ENCODE measurements at places on chromosomes 16 and 17.

GRCh38 chr17:55266958-55267688, 2.4 kb downstream of the HLF start:
- DNase-seq = no peak

GRCh38 chr17:77245162-77245926, 104.6 kb downstream of the SEC14L1 start:
- no peak for DNase-seq

DNA sequence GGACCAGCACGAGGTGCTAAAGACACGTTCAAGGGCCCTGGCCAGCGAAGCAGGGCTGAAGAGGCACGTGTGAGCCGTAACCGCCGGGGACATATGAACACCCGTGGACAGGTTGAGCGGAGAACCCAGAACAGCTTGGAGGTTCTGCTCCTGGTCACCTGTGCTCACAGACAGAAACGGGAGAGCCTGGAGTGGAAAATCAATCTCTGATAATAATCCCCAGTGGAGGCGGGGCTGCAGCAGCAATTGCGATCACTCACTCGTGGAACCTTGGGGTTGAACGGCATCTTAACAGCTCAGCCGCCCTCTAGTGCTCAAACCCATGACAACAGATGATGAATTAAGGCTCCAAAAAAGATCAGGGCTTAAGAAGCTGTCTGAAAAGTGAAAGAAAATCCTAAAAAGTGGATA, 25.6 kb downstream of the WIPI1 start:
- DNase-seq = peak; percentile 43

DNA sequence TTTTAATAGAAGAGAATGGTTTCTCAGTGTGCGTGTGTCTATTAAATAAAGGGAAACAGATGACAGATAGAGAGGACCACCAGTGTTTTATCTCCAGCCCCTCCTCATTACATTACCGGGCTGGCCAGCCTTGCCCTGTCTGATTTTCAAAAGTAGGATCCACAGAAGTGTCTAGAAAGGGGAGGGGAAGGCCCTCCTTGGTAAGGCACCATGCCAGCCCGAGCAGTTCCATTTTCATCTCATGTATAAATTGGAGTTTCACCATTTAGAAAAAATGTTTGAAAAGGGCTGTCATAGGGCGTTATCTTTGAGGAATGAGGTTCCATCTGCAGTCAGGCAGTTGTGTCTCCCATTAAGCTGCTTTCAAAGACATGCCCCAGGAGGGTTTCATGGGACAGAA, 96.7 kb downstream of the SOCS1 start:
- DNase-seq = no peak

GRCh38 chr17:48814504-48814903, 2.5 kb downstream of the TTLL6 start:
- DNase-seq = peak; percentile 55

DNA sequence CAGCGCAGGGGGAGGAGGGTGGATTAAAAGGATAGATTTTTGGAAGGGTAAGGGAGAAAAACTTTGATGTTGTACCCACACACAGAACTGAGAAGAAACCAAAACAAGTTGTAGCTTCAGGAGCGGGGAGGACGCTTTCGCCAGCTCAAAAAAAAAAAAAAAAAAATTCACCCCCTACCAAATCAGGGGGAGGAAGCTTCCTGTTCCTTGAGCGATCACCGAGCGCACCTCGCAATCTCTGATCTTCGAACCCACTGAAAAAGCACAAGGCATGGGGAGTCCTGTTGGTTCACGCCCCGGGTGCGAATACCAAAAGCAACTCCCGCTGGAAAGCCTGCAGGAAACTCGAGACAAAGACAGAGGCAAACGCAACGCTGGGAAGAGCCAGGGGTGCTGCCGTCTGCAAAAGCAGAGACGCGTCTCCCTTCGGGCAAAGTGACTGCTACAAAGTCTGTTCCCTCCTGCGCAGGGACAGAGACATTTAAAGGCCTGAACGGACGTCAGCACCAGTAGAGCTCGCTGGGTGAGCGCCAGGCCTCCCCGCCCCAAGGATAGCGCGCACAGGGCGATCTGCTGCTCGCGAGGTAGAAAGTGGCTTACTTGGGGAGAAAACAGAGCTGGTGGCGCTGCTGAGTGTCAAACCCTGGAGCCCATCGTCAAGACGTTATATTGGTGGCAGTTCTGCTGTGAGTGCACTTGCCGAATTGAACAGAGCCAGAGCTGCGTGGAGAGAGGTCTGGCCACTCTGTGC, 190.4 kb downstream of the USP22 start:
- no peak for DNase-seq

DNA sequence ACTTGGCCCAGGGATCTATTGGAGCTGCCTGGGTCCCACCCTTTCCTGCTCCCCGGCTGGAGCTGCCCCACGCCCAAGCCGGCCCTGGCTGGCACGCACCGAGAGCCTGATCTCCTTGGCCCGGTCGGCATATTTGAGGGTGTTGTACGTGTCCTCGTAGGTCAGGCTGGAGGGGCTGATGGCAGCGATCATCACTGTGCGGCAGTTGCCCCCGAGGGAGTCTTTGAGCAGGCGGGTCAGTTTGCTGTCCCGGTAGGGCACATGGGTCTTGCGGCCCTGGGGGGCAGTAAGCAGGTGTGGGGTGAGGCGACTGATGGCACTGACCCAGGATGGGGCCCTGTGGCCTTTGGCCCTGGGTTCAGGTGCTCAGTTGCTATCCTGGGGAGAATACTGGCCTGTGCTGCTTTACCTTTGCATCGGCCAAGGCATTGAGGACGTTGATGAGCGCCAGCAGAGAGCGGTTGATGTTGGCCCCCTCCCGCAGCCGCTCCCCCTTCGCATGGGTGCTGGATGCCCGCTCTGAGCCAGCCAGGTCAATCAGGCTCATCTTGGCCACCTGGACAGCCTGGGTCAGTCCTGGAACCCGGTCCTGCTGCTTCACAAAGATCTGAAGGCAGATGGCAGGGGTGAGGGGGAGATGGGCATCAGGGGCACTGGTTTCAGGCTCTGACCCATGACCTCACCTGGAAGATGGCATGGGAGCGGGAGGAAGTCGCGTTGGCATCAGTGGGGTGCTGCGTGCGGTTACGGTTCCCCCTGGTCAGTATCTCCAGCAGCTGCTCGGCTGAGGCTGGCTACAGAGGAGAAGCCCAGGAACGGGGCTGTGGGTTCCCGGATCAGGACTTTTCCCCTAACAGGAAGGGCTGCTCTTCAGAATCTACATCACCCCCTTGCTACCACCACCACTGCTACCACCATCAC, 13.5 kb downstream of the KIF18B start:
- no peak for DNase-seq

GRCh38 chr17:78125976-78126894, 2.3 kb downstream of the TMC6 start:
- no peak for DNase-seq

GRCh38 chr16:10923650-10924214, 18.5 kb downstream of the DEXI start:
- DNase-seq = no peak

- DNase-seq = no peak
Measured at GRCh38 chr17:71224824-71225575, 895.8 kb upstream of the SOX9 start.

- no peak for DNase-seq
Measured at GRCh38 chr17:43662413-43663141, 855 bp upstream of the MEOX1 start.

DNA sequence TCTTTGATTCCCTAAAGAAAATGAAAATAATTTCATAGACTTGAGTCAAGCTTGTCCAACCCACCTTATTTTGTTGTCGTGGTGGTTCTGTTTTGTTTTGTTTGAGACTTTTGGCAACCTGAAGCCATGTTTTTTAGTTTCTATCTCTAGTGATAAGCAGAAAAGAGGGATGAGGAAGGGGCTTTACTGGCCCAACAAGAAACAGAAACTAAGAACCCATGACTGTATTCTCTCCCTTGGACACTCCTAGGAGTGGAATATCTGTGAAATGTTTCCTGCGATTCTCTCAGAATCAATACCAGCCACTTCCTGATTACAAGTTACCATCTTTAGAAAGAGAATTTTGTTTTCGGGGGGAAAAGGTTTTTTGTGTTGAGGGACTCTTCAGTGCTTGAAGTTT, 207.5 kb downstream of the PRKCA start:
- DNase-seq = no peak

DNA sequence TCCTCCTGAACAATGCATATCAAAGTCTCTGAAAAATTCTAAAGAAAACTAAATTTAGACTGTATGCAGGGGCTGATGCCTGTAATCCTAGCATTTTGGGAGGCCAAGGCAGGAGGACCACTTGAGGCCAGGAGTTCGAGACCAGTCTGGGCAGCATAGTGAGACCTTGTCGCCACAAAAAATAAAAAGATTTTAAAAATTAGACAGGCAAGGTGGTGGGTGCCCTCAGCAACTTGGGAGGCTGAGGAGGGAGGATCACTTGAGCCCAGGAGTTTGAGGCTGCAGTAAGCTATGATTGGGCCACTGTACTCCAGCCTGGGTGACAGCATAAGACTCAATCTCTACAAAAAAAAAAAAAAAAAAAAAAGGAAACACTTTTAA, 30.1 kb upstream of the MMD start:
- DNase-seq = no peak

DNA sequence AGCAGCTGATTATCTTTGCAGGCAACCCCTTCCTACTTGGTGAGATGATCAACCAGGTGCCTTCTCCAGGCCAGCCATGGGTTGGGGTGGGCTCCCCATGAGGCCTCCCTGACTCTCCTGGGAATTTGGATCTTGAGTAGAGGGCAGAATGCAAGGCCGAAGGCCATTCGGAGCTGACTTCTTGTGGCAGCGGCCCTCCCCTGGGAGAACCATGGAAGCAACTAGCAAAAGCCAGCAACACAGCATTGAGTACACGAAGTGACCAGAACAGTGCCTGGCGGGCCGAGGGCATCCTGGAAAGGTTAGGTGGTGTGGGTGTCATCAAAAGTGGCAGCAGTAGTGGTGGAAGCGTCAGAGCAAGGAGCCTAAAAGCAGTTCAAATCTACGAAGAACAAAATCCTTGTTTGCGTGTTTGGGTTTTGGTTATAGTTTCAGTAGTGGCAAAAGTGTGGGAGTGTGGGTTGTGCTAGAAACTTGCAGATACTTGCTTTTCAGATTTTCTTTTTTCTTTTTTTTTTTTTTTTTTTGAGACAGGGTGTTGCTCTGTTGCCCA, 2.0 kb upstream of the ALDH3A1 start:
- no peak for DNase-seq

DNA sequence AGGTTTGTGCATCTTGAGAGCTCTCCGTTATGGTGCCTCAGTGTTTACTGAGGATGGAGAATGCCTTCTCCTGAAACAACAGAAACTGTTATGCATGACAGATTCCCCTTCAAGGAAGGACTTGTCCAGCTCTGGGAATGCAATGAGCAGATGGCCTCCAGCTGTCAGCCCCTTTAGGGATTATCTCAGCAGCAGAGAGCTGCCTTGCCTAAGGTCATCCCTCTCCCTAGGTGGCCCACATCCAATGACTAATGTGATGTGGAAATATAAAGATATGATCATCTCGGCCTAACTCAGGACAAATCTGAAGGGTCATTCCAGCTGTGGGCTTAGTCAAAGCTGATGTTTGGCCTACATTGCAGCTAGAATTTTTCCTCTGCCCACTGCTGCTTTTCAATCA, 214.3 kb upstream of the N4BP1 start:
- peak; percentile 7 for DNase-seq

- DNase-seq = no peak
Measured at GRCh38 chr17:37741341-37742115, 3.3 kb downstream of the HNF1B start.

DNA sequence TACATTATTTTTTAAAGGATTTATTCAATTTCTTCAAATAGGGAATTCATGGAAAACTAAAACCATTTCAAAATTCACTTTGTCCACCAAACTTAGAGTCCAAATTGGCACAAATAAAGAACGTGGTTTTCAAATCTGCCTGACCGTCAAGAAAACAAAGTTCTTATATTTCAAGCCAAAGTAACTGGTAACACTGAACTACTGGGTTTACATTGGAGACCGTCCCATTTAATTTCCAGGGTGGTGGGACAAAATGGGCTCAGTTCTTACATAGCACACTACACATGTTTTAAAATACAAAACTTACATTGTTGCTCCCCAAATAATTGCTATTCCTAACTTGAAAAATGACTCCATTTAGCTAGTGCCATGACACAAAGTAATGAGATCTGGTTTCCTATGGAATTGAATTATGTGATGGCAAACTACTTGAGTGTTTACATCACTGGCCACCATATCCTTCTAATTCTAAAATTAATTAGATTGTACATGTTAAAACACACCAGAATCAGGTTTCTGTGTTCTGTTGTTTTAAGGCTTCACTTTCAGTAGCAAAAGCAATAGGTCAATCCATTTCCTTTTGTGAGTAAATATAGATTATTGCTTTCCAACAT, 6.5 kb downstream of the PSME3IP1 start:
- DNase-seq = no peak

DNA sequence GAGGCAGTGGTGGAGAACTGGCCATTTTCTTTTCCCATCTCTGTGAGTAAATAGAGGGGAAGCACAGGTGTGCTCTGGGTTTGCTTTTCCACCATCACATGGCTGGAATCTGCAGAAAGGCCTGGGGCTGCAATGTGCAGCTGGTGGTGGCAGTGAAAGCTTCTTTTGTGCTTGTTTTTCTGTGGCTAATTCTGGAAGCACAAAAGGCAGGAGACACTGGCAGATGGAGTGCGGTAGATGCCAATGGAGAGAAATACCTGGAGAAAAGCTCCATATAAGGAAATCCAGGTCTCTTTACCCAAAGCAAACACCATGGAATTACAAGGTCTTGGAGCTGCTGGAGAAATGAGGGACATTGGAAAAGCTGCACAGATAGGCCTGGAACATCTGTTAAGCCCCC, 146.9 kb downstream of the HAPSTR1 start:
- no peak for DNase-seq

GRCh38 chr16:86452451-86452850, 57.9 kb upstream of the FOXF1 start:
- peak; percentile 89 for DNase-seq

GRCh38 chr17:35630530-35631148, 43.5 kb downstream of the AP2B1 start:
- peak; percentile 73 for DNase-seq

- peak; percentile 38 for DNase-seq
Measured at GRCh38 chr16:8950580-8951077, 13.1 kb downstream of the USP7 start.

DNA sequence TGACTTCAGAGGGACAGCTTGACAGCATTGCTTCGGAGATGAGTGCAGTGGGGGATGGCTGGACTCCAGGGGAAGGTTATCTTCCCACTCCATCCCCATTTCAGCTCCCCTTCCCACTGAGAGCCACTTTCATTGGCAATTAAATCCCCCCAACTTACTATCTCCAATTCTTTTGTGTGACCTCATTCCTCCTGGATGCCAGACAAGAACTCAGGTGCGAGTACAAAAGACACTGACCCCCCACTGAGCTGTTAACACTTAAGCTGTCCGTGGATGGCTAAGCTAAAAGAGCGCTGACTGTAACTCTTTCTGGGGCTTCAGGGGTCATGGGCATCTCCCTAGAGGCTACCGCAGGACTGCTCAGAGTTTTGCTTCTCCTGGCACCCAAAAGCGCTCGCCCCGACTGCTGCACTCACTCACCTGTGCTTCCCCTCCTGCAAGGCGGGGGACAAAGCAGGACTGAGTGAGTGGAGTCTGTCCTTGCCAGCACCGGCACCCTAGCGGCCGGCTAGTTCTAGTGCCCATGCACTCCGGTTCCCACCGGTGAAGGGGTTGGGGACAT, 44.8 kb upstream of the FBXO47 start:
- no peak for DNase-seq

Data from fibroblast of mammary gland (primary cell).